ENCODE measurements at places on chromosomes 11 and 22.

DNA sequence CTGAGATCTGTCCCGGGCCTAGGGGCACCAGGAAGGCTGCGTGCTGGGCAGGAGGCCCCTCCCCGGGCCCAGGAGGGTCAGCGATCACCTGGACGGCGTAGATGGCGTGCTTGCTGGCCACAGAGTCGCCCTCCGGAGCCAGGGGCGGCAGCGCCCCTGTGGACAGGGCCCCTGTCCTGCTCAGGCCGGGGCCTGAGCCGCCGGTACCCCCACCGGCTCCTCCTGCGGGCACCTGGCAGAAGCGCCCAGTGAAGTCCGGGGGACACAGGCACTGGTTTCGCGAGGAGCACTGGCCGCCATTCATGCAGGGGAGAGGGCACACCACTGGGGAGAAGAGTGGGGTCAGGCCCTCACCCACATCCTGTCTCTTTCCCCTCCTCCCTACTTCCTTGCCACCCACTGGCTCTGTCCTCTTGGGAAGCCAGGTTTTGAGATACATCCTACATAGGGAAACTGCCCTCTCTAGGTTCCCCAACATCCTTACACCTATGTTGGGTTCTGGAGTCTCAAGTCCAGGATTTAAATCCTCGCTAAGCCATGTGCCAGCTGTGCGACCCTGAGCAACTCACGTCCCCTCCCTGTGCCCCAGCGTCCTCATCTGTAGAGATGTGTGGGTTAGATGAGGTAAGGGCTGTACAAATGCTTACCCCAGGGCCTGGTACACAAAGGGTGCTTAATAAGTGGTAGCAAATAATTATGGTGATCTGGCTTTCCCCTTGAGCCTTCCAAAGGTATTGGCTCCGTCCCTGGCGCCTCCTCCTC lies 3.9 kb downstream of the LTBP3 start:
- DNase-seq: no peak

- DNase-seq: no peak
Observed at GRCh38 chr11:78800756-78801155, 226.1 kb upstream of the NARS2 start.

DNA sequence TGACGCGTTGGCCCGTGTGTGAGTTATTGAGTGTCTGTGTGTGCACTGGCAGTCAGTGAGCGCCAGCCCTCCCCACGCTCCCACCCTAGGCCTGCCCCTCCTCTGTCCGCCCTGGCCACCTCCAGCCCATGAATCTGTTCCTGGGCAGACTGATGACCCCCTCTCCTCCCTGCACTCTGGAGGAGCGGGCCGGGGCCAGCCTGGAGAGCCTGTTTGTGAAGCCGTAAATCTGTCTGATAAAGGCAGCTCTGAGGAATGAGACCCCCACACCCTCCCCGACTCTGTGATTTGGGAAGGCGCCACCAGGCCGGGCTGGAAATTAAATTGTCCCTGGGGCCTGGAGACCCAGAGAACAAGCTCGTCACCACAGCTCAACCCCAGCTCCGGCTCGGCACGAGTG lies 8.6 kb downstream of the TSSC4 start:
- no peak for DNase-seq

GRCh38 chr22:44277386-44278135 lies 35.2 kb downstream of the SHISAL1 start:
- no peak for DNase-seq

DNA sequence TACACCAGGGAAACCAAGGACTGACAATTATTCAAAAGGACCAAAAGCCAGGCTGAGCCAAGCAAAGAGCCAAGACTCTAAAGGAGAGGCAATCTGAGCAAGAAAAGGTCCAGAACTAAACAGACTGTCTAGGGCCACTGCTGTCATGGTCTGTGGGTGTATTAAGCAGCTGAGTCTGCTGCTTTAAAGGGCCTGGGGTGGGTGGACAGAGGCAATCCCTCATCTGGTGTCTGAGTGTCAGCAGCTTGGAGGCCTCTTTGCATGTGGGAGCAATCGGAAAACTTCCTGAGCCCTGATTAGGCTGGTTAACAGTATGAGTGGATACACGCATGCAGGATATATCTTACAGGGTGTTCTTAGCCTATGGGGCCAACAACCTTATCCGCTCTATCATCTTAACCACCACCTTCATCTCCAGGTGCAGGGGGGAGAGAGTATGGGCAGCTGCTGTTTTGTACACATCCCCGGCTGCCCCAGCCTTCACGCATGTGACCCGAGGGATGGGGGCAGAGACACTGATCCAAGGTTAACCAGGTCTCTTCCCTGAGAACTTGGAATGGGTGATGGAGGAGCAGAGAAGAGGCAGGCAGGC lies 67.5 kb upstream of the TIMP3 start:
- peak; percentile 65 for DNase-seq

GRCh38 chr11:130180896-130181294 lies 21.3 kb downstream of the ST14 start:
- no peak for DNase-seq

- DNase-seq: no peak
Observed at GRCh38 chr11:60634126-60634525, 65.3 kb upstream of the MS4A8 start.

GRCh38 chr22:38269466-38269865 lies 3.3 kb downstream of the TMEM184B start:
- no peak for DNase-seq

DNA sequence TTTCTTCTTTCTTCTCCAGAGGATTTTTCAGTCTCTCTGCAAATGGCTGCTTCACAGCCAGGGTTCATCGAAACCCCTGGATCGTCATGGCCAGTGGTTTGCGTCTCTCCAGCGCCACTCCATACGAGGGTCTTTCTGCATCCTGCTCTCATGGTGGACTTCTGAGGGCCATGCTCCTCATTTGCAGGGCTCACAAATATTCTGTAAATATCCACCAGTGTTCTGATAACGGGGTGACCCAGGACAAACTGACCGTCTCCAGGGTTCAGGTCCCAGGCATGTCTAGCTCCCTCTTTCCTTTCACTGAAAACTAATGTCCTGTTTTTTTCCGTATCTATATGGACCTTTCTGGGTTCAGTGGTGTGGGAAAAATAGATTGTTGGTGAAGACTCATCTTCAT lies 15.7 kb upstream of the VPREB1 start:
- DNase-seq: no peak

- DNase-seq: no peak
Observed at GRCh38 chr11:34665077-34665835, 44.4 kb downstream of the EHF start.

- DNase-seq: no peak
Observed at GRCh38 chr22:43014316-43014868, 557 bp downstream of the PACSIN2 start.

DNA sequence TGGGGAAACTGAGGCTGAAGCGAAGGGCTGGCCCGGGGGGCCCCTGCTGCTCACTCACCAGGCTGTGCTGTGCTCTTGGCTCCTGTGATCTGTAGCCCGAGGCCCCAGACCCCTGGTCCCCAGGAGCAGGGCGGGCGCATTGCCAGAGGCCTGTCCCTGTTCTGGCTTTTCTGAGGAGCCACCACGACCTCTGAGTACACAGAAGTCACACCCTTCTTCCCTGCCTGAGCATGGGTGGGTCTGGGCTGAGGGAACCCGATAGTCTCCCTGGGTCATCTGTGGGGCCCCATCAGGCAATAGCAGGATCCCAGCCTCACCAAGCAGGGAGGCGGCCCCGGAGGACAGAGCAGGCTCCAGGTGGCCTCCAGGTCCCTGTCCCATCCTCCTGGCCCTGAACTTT lies 5.1 kb downstream of the CASTOR1 start:
- no peak for DNase-seq

DNA sequence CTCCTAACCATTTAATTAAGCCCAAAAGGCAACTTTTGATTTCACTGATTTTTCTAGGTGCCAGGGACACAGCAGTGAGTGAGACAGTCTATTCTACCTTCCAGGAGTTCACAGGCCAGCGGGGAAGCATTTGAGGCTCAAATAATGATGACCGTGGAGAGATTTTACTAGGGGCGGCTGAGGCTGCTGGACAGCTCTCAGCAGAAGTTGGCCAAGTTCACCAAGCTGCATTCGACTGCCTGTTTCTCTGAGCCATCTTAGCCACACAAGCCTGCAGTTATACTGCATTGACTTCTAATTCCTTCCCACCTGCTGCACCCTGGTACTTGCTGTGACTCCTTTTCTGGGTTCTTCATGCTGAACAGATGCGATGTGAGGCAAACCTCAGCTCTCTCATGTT lies 168.9 kb upstream of the TBCEL start:
- no peak for DNase-seq

GRCh38 chr22:42365111-42365865 lies 66.9 kb downstream of the NFAM1 start:
- DNase-seq: no peak
